ENCODE measurements at places on chromosomes 12 and 14. TPM values are rescaled to one million over a fixed set of nuclear protein-coding genes. Genes with fewer than 3 reads are reported as not detected.

- H3K4me3 ChIP-seq = peak overlapping the region; percentile 70
- DNase-seq = peak; percentile 48
- no peak overlapping the region for H3K27ac ChIP-seq
- H3K27me3 ChIP-seq = no peaks in the 10 kb centered on the region
- H3K36me3 ChIP-seq = peaks cover 4% of the 10 kb centered on the region
These were observed 486 bp upstream of the AKT1 start for GRCh38 chr14:104795781-104796686.

RNASE7 gene
- total RNA-seq = not detected

MANSC1 gene
- 3.1 TPM for total RNA-seq

CPNE6 gene
- total RNA-seq = not detected

- no peaks in the 10 kb centered on the region for H3K27me3 ChIP-seq
- H3K27ac ChIP-seq = no peak overlapping the region
- no peak overlapping the region for H3K4me3 ChIP-seq
- no peak for DNase-seq
- H3K4me1 ChIP-seq = peaks cover 21% of the 10 kb centered on the region
These were observed 9.8 kb downstream of the ITGA5 start for GRCh38 chr12:54409267-54409666.

DNA sequence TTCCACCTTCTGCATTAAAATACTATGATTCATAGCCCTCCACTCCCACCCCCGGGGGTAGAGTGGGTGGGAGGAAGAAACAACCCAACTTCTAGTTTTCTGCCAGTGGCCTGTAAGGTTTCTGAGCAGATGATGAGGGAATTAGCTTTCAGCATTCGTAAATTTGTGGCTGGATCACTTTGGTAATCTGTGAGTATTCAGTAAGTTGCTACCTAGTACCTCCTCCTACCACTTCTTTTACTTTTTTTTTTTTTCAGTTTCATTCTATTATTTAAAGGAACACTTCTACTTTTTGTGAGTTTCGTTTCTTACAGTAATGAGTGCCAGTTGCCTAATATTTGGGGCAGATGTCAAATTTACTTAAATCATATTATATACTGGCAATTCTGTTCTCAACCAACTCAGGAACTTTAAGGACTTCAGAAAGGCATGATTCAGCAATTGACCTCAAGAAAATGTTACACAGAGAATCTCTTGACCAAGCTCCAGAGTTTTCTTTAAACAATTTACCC lies 42.4 kb upstream of the EMP1 start:
- no peaks in the 10 kb centered on the region for H3K27me3 ChIP-seq
- DNase-seq = no peak
- no peak overlapping the region for H3K4me3 ChIP-seq
- no peak overlapping the region for H3K27ac ChIP-seq

DNA sequence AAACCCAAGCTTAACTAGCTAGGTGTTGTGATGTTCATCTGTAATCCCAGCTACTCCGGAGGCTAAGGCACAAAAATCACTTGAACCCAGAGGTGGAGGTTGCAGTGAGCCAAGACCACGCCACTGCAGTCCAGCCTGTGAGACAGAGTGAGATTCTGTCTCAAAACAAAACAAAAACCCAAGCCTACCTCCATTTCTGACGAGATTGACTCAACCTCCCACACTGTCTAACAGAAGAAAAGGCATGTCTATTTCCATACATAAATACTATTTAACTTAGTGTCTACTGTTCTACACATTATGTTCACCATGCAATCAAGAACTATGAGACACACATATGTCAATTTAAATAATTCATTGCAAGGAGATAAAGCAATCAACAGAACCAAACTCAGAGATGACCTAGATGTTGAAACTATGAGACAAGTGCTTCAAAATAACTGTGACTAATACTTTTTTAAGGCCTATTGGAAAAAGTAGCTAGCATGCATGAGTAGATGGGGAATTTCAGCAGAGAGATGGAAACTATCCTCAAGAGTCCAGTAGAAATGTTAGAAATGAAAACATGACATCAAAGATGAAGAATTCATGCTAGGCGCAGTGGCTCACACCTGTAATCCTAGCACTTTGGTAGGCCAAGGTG lies 75.9 kb upstream of the DHRS4 start:
- no peaks in the 10 kb centered on the region for H3K36me3 ChIP-seq
- peaks cover 26% of the 10 kb centered on the region for H3K27me3 ChIP-seq
- no peak for DNase-seq
- no peaks in the 10 kb centered on the region for H3K4me1 ChIP-seq
- H3K27ac ChIP-seq = no peak overlapping the region

GPX2 gene
- total RNA-seq = 4.3 TPM

ABCC9 gene
- 0.23 TPM for total RNA-seq

DNA sequence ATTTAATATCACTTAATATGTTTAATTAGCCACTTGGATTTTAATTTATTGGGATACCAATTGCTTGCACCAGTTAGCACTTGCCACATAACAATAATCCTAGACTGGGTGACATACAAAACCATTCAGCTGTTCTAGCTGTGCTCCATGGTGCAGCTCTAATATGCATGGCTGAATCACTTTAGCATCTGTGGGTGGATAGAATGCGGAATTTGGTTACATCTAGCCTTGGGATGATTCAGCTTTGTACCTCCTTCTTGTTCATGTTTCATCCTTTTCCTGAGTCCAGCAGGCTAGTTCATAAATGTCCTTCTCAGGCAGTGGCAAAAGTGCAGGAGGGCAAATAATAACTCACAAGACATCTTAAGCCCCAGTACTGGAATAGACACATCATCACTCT lies 1263.0 kb downstream of the LRFN5 start:
- H3K4me1 ChIP-seq = no peaks in the 10 kb centered on the region
- H3K27ac ChIP-seq = no peak overlapping the region
- no peaks in the 10 kb centered on the region for H3K36me3 ChIP-seq
- H3K4me3 ChIP-seq = no peak overlapping the region

STYK1 gene
- total RNA-seq = 8.6 TPM

DNA sequence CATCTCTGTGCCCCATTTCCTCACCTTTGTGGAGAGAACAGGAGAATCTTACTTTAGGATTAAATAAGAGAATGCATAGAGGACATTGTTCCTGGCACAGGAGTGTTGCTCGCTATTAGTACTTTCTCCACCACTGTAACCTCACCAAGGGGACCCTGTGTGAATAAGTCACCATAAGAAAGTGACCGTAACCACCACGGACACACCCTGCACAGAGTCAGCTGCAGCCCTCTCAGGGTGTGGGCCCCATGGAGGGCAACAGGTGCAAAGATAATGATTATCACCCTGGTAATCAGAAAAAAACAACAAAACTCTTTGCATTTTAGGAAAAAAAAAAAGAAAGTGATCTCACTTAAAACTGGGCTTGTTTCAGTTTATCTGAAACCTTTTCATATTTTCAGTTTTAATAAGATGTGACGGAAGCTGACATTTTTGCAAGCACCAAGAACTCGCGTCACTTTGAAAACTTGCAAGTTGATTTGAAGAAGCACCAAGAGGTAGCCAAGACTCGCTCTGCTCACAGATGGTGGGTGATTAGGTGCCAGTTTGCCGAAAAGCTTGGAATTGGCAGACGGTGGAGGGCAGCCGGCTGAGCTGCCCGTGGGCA lies 87.0 kb upstream of the VRK1 start:
- no peak overlapping the region for H3K4me3 ChIP-seq
- H3K27ac ChIP-seq = no peak overlapping the region
- H3K4me1 ChIP-seq = no peaks in the 10 kb centered on the region
- DNase-seq = no peak
- H3K36me3 ChIP-seq = no peaks in the 10 kb centered on the region
- H3K27me3 ChIP-seq = peaks cover 76% of the 10 kb centered on the region

DNA sequence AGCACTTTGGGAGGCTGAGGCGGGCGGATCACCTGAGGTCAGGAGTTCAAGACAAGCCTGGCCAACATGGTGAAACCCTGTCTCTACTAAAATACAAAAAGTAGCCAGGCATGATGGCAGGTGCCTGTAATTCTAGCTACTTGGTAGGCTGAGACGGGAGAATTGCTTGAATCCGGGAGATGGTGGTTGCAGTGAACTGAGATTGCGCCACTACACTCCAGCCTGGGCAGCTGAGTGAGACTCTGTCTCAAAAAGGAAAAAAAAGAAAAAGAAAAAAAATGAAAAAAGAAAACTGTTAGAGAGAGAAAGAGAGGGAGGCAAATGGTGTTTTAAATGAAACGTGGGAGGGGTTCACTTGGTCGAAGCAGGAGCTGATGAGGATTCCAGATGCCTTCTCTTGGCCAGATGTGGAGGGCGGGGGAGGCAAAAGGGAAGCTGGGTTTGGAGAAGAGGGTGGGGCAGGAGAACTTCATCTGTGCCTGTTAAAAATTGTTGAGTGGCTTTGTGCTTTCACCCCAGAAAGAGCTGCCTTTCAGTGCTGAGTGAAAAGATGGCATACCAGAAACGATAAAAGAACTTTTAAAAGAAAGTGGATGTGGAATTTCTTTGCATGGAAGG lies 1.1 kb downstream of the EMP1 start:
- peaks cover 52% of the 10 kb centered on the region for H3K4me1 ChIP-seq
- H3K27ac ChIP-seq = peak overlapping the region; percentile 90
- no peak for DNase-seq
- no peaks in the 10 kb centered on the region for H3K27me3 ChIP-seq
- H3K4me3 ChIP-seq = peak overlapping the region; percentile 100

GRCh38 chr14:24238123-24238522 lies 4.3 kb downstream of the TINF2 start:
- no peak overlapping the region for H3K4me3 ChIP-seq
- peaks cover 53% of the 10 kb centered on the region for H3K4me1 ChIP-seq
- H3K36me3 ChIP-seq = peaks cover 45% of the 10 kb centered on the region

LALBA gene
- total RNA-seq = not detected

DNA sequence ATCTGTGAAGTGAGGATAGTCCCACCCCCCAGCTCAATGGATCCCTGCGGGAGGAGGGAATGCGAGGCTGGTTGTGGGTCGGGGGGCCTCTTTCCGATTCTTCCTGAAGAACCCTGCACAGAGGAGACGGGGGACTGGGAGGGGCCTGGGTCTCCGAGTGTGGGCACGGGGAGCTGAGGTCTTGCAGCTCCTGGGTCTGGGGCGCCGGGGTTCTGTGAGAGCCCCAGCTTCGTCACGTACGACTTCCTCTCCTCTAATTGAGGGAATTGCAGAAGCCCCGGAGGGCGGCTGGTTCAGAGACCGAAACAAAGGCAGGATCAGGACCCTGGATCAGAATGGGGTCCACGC lies 66.6 kb downstream of the DIO3 start:
- H3K36me3 ChIP-seq = no peaks in the 10 kb centered on the region
- peaks cover 3% of the 10 kb centered on the region for H3K4me1 ChIP-seq
- DNase-seq = no peak
- no peak overlapping the region for H3K4me3 ChIP-seq
- H3K27ac ChIP-seq = no peak overlapping the region
- H3K27me3 ChIP-seq = no peaks in the 10 kb centered on the region

DNA sequence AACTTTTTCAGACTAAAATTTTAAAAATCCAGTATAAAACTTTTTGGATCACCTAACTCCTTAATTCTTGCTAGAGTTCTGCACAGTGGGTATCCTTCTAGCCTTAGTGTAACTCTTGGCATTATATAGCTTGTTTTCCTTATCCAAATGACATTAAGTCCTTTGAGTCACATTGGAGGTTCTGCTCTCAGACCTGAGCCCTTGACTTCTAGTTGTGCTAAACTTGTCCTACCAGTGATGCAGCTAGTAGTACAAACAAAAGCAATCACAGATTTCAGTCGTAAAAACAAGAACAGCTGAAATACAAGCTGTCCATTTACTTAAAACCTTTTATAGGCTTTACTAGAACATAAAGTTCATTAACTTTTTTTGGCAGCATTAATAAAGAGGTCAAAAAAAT lies 10.5 kb downstream of the ZBTB1 start:
- peaks cover 25% of the 10 kb centered on the region for H3K4me1 ChIP-seq
- H3K4me3 ChIP-seq = no peak overlapping the region
- H3K27me3 ChIP-seq = no peaks in the 10 kb centered on the region
- H3K36me3 ChIP-seq = peaks cover 13% of the 10 kb centered on the region

NAA25 gene
- total RNA-seq = 33.3 TPM

ACACB gene
- total RNA-seq = 21.7 TPM

ABCD4 gene
- total RNA-seq = 28.4 TPM

ANKS1B gene
- 0.98 TPM for total RNA-seq

DNA sequence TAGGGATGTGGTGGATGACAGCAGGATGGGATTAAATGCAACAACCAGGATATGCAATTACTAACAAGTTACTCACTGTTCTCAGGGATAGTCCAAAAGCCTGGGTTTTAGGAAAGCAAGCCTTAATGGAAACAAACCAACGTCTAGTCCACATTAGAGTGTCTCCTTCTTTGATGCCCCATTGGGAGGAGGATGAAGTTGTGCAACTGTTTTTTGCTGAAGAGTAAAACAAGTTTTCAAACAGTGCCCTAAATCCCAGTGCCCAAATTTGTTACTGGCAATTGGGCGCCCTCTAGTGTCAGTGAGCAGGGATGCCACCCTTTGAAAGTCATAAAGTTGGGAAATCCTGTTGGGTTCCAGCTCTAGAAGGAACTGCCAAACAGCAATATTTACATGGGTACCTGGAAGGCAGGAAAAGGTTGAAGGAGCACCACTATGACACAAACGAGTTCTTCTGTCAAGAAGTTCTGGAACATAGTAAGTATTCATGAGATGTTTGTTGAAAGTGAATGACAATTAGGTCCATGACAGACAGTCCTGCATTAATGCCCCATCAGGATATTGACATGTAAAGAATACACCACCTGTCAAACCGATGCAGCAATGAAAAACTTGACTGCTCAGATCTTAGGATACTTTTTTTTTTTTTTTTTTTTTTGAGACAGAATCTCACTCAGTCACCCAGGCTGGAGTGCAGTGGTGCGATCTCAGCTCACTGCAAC lies 11.1 kb upstream of the DPF3 start:
- H3K4me1 ChIP-seq = peaks cover 31% of the 10 kb centered on the region
- no peak overlapping the region for H3K27ac ChIP-seq
- no peaks in the 10 kb centered on the region for H3K27me3 ChIP-seq
- DNase-seq = peak; percentile 90

SLC10A1 gene
- total RNA-seq = not detected

- H3K27me3 ChIP-seq = no peaks in the 10 kb centered on the region
- H3K4me3 ChIP-seq = no peak overlapping the region
- H3K27ac ChIP-seq = no peak overlapping the region
- no peak for DNase-seq
- no peaks in the 10 kb centered on the region for H3K4me1 ChIP-seq
- no peaks in the 10 kb centered on the region for H3K36me3 ChIP-seq
These were observed 47.7 kb downstream of the SERPINA3 start for GRCh38 chr14:94659901-94660300.

GPRC5A gene
- 140 TPM for total RNA-seq

DNA sequence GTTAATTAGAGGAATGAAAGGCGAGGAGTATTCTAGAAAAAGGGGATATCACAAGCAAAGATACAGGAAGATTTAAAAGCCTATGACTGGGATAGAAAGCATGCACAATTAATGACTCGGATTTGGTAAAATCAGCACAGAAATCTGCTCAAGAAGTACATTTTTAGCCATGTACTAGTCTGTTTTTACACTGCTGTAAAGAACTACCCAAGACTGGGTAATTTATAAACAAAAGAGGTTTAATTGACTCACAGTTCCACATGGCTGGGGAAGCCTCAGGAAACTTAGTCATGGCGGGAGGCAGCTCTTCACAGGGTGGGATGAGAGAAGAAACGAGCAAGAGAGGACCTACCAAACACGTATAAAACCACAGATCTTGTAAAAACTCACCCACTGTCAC lies 716.3 kb upstream of the MDGA2 start:
- no peaks in the 10 kb centered on the region for H3K36me3 ChIP-seq
- no peak overlapping the region for H3K4me3 ChIP-seq
- H3K27ac ChIP-seq = no peak overlapping the region
- H3K4me1 ChIP-seq = no peaks in the 10 kb centered on the region

Measured in PC-3 (cell line).